ENCODE measurements at places on chromosomes 4 and X. TPM values are rescaled to one million over a fixed set of nuclear protein-coding genes. Genes with fewer than 3 reads are reported as not detected.

Gene PPARGC1A
- polyA plus RNA-seq = 35.5 TPM

Gene GAGE12C
- not detected for polyA plus RNA-seq

DNA sequence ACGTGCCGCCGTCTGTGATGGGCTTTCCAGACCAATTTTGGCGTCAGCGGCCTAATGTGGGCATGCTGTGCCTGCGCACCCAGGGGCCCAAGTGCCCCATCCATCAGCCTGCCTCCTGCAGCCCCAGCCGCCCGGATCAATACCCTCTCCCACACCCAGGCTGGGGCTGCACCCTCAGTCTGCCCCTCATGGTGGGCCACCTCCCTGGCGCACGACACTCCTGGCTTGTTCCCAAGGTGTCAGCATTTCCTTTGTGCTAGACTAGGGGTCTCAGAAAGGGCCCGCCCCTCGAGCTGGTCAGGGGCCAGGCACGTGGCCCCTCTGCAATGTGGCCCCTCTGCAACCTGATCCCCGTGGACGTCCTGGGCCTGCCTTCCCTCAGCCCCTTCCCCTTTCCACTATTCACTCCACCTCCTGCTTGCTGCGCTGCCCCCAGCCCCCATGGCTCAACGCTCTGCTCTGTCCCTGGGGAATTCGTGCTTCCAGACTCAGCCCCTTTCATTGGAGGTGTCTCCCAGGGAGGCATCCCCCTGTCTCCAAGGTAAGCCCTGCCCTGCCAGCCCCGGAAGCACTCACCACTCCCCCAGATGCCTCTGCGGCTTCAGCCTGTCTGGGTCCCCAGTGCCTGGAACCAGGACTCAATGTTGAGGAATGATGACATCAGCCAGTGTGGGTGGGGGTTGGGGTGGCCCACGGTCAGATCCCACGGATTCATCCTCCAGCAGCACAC lies 130.8 kb downstream of the HMX1 start:
- DNase-seq = no peak

GRCh38 chr4:121950680-121951520 lies 960 bp downstream of the TRPC3 start:
- DNase-seq = peak; percentile 20

- no peak for DNase-seq
Observed at GRCh38 chr4:186826006-186826405, 102.3 kb upstream of the FAT1 start.

- DNase-seq = no peak
Observed at GRCh38 chr4:83709627-83710026, 173.7 kb downstream of the GPAT3 start.

Data from right renal pelvis (tissue), 4 donors.